Sigmoid colon (tissue), 7 donors: ENCODE measurements at places on chromosomes 7 and 10. TPM values are rescaled to one million over a fixed set of nuclear protein-coding genes. Genes with fewer than 3 reads are reported as not detected.

GSTK1 gene
- polyA plus RNA-seq: 158 TPM

PITX3 gene
- not detected for polyA plus RNA-seq

CCNY gene
- 27.7 TPM for polyA plus RNA-seq

EN2 gene
- not detected for polyA plus RNA-seq

ITGA8 gene
- polyA plus RNA-seq: 1.7 TPM

SLC26A4 gene
- polyA plus RNA-seq: 0.60 TPM

AIFM2 gene
- 26.4 TPM for polyA plus RNA-seq

SEMA3A gene
- 3.1 TPM for polyA plus RNA-seq

PON3 gene
- polyA plus RNA-seq: 2.1 TPM

TCAF1 gene
- 18.0 TPM for polyA plus RNA-seq

OR2A42 gene
- polyA plus RNA-seq: not detected
